ENCODE measurements at places on chromosomes 3 and 15.
A peak's percentile ranks its signal among the peaks of the same experiment; 100 is the strongest.

- DNase-seq, result no peak
Observed at GRCh38 chr3:75042941-75043340, 428.5 kb upstream of the CNTN3 start.

DNA sequence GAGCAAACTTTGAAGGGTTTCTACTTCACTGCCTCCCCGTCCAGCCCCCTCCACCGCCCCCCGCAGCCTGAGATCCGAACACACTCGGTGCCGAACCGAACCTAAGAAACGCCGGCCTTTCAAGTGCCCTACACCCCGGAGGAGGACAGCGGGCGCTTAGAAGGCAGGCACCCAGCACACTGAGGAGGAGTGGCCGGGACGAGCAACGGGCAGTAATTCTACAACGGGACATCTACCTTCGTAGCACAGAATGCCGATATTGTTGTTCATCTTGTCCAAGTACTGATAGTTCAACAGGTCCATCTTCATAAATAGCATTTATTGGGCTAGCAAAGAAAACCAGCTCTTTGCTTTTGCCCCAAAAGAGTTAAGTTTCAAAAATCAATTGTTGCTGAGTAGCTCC is 513 bp downstream of the VGLL4 start:
- peak; percentile 48 for DNase-seq

GRCh38 chr3:16426665-16427064 is 86.8 kb downstream of the RFTN1 start:
- DNase-seq, result no peak

DNA sequence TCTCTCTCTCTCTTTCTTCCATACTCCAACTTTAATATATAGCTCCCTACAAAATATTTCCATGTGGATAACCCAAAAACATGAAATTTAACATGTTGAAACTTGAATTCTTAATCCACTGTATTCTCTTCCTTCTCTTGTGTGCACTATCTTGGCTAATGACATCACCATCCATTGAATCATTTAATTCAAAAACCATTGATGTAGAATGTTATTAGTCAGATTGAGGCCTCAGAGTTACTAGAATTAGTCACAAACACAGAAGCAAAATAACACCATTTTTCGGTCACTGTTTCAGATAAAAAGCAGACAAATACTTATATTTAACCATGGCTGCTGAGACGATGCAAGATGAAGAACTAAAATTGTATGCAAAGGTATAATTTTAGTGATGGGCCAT is 256.9 kb upstream of the LRRC3B start:
- DNase-seq, result no peak

DNA sequence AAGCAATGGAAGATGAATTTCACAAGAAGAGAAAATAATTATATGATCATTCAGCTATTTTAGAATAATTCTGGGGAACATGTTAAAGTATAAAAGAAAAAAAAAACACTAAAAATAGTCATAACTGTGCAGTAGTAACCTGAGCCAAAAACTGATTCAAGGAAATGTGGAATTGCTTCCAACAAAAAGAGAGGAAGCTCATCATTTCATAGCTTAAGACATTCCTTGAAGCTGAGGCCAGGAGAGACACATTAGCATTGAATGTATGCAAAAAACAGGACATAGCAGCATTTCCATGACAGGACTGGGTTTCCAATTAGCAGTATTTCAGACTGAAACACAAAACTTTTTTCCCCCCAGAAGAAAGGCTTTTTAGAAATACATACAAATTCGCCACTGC is 27.7 kb upstream of the LRRN1 start:
- DNase-seq, result no peak

GRCh38 chr15:89303986-89304385 is 30.6 kb downstream of the POLG start:
- DNase-seq, result no peak

GRCh38 chr3:122671553-122671952 is 9.1 kb upstream of the PARP14 start:
- DNase-seq, result no peak

DNA sequence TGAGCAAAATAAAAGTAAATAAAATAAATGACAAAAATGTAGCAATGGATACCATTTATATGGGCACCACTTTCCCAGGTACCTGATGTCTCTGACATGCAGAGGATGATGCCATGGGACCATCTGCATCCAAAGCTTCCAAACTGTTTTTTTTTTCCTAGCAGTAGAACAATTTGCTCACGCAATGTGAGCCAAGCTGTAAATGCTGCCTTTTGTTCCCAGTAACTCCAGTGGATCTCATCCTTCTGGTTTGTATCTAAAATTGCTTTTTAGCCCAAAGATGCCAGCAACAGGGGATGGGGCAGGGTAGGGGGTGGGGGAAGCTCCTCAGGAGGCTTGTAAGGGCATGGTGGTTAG is 32.7 kb downstream of the SLC12A8 start:
- DNase-seq, result no peak

- DNase-seq, result no peak
Observed at GRCh38 chr3:140093742-140094141, 158.8 kb downstream of the CLSTN2 start.
